ENCODE measurements at places on chromosomes 7 and 10.

GRCh38 chr7:21777921-21778320 is 167.8 kb downstream of the CDCA7L start:
- no peak for DNase-seq

GRCh38 chr7:47933215-47933614 is 15.1 kb downstream of the PKD1L1 start:
- DNase-seq = no peak

GRCh38 chr7:132318352-132319318 is 257.6 kb downstream of the PLXNA4 start:
- DNase-seq = peak; percentile 73

DNA sequence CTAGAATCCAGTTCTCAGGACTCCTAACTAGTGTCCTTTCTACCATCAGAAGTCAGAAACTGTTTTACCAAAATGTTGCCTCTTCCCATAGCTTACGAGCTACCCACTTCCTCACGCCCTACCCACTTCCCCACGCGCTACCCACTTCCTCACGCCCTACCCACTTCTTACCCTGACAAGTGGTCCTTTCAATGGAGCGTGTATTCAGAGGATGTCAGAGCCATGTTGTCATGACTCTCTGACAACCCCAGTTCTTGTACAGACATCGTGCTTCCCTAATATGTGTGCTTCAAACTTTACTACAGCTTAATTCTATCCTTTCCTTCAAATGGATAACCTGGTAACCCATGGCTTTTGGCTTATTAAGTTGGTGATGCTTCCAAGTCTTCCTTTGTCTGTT is 84.8 kb upstream of the PHF14 start:
- no peak for DNase-seq

- no peak for DNase-seq
Observed at GRCh38 chr7:11427686-11428273, 404.2 kb downstream of the THSD7A start.

GRCh38 chr10:593901-594457 is 95.5 kb downstream of the DIP2C start:
- no peak for DNase-seq

GRCh38 chr10:132572545-132572937 is 35.0 kb downstream of the INPP5A start:
- no peak for DNase-seq

GRCh38 chr7:24199978-24200377 is 84.0 kb upstream of the NPY start:
- no peak for DNase-seq

GRCh38 chr7:80412842-80413241 is 99.0 kb downstream of the GNAT3 start:
- no peak for DNase-seq

GRCh38 chr10:62029401-62029800 is 127.9 kb downstream of the ARID5B start:
- no peak for DNase-seq

- DNase-seq = no peak
Observed at GRCh38 chr10:54484186-54484585, 316.8 kb downstream of the PCDH15 start.

GRCh38 chr10:50469288-50469687 is 154.5 kb downstream of the SGMS1 start:
- no peak for DNase-seq

DNA sequence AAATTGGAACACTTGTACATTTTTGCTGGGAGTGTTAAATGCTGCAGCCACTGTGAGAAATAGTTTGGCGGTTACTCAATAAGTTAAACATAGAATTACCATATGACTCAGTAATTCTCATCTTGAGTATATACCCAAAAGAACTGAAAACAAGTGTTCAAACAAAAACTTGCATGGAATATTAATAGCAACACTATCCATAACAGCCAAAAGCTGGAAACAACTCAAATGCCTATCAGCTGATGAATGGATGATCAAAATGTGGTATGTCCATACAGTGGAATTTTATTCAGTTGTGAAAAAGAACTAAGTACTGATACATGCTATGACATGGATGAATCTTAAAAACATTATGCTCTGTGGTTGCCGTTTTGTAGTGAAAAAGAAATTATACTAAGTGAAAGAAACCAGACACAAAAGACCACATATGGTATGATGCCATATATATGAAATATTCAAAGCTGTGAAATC is 63.0 kb upstream of the SP4 start:
- no peak for DNase-seq

GRCh38 chr7:92949748-92950147 is 113.4 kb upstream of the CDK6 start:
- no peak for DNase-seq

- DNase-seq = no peak
Observed at GRCh38 chr7:87318741-87319140, 26.7 kb upstream of the CROT start.

DNA sequence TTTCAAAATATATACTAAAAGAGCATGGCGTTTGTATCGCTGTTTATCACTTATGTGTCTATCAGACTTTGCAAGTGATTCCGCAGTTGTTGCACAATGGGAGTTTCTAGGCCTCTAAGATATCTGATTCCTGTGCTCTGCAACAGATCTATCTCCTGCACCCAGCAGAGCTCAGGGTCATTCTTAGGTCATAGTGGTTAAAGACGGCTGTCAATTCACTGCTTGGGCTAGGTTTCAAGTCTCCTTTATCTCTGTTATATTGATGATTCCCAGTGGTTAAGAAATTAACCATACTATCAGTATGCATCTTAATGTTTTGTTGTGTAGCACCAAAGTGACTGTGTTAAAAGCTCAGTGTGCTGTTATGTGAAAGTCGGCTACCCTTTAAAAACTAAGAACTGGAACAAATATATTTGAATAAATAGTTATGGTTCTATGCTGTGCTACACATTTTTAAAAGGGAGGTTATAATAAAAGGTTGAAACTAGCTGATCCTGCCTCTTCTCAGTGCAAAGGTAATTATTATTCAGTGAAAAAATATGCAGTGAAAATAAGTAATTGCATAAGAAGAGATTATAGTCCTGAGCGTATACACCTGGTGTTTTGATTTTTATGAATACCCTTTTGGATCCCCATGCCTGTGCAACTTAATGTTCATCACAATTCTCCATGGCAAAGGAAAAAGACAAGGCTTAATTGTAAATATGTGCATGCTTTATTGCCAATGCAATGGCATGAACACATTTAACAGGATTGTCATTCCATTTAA is 24.0 kb downstream of the HOXA1 start:
- DNase-seq = no peak

GRCh38 chr7:4129481-4130122 is 552.5 kb upstream of the FOXK1 start:
- no peak for DNase-seq

- no peak for DNase-seq
Observed at GRCh38 chr10:89302625-89303024, 779 bp downstream of the IFIT2 start.
